ENCODE measurements at places on chromosomes 2 and 18.

DNA sequence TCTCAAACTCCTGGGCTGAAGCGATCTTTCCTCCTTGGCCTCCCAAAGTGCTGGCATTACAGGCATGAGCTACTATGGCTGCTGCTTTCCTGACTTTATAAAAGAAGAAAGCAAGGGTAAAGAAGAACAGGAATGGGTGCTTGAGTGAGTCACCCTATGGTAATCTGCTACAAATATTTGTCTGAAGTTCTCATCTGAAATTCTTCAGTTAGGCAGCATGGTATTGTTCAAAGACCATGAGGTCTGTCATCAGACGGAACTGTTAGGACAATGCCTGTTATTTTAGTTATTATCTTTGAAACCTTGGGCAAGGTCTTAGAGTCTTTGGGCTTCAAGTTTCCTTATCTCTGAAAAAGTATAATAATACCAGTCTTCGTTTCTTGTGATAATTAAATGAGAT is 695.8 kb downstream of the RNF144A start:
- DNase-seq: no peak

DNA sequence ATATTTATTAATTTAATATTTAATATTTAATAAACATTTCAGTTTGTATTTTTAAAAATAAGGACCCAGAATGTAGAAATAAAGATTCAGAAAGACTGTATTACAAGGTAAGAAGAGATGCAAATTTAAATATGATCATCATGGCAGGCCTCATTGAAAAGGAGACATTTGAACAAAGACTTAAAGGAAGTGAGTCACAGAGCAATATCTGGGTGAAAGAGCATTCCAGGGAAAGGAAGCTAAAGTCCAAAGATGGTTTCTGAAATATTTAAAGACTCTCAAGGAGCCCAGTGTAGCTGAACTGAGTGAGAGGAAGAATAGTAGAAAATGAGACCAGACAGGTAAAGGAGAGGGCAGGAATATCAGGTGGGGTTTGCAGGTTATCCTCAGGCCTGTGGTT is 5.9 kb downstream of the SCYGR4 start:
- peak; percentile 31 for DNase-seq

GRCh38 chr2:162004031-162004430 is 70.0 kb downstream of the DPP4 start:
- DNase-seq: no peak

DNA sequence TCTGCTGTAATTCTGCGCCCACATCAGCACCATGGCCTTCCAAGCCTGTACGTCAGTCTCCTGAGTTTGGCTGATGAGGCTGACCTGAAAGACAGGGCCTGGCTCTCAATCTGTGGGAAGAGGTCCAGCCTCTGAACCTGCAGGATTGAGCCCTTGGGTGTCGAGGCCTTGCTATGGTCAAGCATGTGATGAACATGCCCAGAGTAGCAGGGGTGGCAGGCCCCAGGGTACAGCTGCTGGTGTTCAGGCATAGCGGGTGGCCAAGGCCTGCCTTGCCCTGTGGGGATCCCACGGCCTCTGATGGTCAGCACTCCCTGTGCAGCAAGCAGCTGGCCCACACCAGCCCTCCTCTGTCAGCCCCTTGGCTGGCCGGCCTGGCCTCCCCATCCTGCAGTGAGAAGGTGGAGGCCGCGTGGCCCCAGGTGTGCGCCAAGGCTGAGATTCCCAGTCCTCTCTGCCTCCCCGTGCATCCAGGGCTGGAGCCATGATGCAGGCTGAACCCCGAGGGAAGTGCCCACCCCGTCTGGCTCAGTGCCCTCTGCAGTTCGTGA is 298.4 kb downstream of the NDUFA10 start:
- DNase-seq: no peak

DNA sequence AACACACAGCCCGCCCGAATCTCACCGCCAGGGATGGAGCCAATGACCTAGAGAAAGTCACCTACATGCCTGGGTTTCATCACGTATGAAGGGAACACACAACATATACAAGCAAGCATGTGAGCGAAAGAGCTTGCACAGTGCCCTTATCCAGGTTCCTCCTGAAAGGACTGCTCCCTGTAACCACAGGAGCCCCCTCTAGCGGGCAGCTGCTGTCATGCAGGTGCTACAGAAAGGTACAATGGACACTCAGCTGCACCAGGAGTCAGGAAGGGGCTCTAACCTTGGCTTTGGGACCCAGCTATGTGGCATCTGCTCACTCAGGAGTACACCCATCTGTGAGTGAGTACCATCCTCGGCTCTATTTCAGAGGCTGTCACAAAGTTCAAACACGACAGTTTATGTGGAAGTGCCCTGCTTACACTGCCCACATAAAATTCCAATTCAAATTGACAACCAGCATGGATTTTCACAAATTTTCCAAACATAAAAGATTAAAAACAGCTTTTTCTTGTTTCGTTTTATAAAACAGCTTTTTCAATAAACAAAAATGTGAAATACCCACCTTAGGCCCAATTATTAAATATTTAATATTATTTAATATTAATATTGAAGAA is 3.5 kb downstream of the NDUFA10 start:
- DNase-seq: no peak

DNA sequence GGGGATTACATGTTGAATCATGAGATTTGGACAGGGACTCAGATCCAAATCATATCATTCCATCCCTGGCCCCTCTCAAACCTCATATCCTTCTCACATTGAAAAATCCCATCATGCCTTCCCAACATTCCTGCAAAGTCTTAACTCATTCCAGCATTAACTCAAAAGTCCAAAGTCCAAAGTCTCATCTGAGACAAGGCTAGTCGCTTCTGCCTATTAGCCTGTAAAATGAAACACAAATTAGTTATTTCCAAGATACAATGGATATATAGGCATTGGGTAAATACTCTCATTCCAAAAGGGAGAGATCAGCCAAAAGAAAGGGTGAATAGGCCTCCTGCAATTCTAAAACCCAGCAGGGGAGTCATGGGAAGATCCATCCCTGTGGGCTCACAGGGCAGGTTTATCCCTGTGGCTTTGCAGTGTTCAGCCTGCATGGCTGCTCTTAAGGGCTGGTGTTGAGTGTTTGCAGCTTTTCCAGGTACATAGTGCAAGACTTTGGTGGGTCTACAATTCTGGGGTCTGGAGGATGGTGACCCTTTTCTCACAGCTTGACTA is 21.2 kb upstream of the SLC14A1 start:
- no peak for DNase-seq

GRCh38 chr2:9613291-9613690 is 17.5 kb downstream of the YWHAQ start:
- DNase-seq: no peak

- DNase-seq: no peak
These were observed 117.7 kb upstream of the ACVR1C start for GRCh38 chr2:157746234-157746950.
